ENCODE measurements at places on chromosomes 11 and 22.

- no peak for DNase-seq
Measured at GRCh38 chr11:74824285-74824982, 75.8 kb downstream of the RNF169 start.

DNA sequence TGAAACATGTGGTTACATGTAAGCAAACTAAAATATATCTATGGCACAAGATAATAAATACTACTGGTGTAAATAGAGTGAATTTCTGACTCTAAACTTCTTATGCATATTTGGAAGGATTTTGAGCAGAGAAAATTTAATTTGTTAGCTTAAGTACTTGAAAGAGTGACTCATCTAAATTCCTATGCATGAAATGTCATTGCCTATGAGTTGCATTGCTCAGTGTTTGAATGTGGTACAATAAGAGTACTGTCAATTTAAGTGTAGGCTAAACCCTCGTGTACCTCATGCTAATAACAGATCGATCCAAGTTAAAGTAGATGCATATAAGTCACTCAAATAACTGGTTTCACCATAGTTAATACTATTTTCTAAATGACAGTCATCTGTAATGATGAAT lies 5.3 kb upstream of the CARD18 start:
- no peak for DNase-seq

DNA sequence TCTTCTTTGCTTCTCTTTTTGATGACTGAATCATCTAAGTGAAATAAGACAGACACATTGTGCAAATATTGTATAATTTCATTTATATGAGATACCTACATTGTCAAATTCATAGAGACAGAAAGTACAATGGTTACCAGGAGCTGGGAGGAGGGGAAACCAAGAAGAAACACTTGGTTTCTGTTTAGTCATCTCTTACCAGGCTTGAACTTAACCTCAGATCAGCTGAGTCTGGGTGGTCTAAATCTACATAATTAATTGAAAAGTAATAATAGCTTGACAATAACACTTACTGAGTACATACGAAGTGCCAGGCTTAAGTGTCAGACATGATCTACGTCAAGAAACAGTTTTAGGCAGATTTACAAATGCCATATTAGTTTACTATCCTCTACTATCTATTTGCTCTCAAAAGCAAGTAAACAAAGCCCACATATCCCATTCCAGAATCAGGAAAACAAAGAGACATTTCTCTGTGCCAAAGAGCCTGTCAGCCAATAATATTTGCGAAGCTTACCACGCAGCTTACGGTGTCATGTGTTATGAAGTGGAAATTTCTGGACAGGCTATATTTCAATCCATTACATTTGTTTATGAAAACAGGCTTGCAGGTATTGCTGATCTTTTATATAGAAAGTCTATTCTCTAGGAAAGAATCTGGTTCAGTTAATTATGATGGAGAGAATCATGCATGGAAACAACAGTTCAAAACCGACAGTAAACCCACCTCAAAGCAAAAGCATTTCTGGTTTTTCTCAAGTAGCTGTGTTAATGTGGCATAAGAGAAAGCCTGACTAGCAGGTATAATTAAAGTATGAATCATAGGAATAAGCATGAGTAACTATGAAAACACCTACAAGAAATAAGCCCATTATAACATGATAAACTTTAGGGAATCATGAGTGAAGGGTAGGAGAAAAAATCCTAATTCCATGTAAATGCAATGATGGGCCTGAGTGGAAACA lies 2.7 kb upstream of the ARHGAP42 start:
- DNase-seq: no peak

- no peak for DNase-seq
Measured at GRCh38 chr22:32226326-32227104, 21.6 kb upstream of the RFPL2 start.

DNA sequence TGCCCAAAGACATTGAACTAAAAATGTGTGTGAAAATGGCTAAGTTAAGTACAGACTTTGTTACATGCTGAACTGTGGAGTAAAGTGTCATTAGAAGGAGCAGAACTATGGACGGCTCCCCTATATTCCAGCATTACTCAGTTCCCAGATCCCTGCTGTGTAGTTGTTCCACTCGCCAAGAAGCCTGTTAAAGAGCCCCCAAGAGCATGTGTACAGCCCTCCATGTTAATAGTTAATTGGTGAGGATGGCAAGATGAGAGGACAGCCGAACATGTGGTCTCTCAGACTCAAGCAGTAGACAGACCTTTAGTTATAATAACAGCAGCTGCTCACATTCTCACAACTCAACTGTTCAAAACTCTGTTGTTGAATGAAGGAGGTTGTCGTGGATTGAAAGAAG lies 127.4 kb downstream of the ELP4 start:
- DNase-seq: no peak

Data from CD4-positive, alpha-beta T cell treated with Interleukin-2 at 100 ng/mL for 4 hours (primary cell).